NCI-H1105 treated with DMSO at 0.1 percent for 48 hours (cell line): ENCODE measurements at places on chromosomes 2 and 18.

GRCh38 chr2:14998546-14998945 is 366.0 kb downstream of the LRATD1 start:
- DNase-seq = no peak

GRCh38 chr2:21261591-21261990 is 137.8 kb downstream of the TDRD15 start:
- no peak for DNase-seq

- DNase-seq = no peak
Measured at GRCh38 chr2:106859498-106859897, 26.5 kb downstream of the ST6GAL2 start.

GRCh38 chr2:30293303-30293921 is 62.1 kb downstream of the LBH start:
- DNase-seq = no peak

DNA sequence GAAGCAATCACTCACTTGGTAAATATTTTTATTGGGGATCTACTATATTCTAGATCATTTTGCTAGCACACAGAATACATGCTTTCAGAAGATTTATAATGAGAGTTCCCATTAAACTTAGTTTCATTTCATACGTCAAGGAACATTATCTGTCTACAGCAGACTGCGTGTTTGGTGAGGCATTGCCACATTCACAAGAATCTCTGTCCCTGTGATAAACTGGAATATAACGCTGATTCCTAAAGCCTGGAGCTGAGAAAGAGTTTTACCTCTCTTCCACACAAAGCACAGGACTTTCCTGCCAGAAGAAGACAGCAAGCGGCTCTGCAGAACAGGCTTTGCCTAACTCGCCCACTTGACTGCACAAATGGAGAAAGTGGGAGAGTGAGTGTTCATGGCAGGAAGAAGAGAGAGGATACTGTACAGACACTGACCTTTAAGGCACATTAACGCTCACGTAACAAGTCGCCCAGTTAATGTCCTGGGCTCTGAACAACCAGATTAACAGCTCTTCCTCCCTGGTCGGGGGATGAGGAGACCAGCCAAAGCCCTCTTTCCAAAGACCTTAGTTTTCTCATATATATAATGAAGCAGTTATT is 356.2 kb downstream of the GPD2 start:
- DNase-seq = no peak
